ENCODE measurements at places on chromosomes 1 and 21.
A peak's percentile ranks its signal among the peaks of the same experiment; 100 is the strongest.

DNA sequence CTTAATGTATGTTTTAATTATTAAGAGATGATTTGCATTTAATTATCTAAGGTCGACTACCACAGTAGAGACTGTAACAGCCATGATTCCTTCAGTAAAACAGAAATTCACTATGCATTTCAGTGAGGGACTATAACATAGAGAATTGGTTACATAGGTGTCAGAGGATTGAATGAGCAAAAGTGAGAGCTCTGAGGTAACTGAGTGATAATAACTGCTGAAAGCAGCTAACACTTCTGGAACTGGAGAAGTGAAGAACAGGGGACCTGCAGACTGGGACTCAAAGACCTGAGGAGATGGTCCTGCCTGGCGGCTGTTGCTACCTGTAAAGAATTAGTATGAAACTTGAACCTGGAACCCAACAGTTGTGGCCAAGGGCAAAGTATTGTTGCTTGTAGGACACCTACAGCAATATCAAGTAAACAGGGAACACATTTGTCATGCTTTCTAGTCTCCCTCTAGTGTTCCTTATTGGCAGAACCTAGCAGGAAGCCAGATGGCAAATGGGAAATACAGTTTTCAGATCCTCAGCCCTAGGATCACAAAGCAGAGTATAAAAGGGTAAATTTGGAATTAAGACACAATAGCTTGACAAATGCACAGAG lies 110.6 kb downstream of the HS2ST1 start:
- peak; percentile 31 for DNase-seq

- no peak for DNase-seq
Measured at GRCh38 chr1:119762409-119762808, 6.3 kb downstream of the HMGCS2 start.

DNA sequence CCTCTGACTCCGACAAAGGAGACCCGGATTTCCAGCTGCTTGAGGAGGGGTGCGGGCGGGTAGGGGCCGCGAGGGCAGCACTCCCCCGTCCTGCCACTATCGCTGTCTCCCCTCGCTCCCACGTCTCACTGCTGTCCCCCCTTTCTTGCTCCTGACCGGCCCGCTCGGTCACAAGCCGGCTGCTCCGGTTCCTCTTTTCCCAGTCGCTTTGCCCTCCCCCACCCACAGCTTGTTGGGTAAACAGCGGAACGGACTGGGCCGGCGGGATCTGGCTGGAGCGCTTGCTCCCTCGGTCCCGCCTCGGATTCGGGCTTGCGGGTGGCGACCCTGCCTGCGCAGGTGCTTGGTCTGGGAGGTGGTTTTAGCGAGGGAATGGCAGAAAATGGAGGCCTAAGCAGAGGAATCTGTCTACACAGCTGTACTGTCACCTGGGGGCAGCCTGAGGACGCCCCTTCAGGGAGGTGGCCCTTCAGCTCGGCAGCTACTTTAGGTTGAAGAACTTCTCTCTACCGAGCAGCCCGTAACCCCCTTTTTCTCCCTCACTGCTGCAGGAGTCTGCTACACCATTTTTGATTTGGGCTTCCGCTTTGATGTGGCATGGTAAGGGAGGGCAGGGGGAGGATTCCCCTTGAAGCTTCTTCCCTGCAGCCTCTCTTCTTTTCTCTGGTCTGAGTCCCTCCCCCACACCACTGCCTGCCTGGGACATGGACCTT lies 645 bp downstream of the ATP6V0B start:
- peak; percentile 86 for DNase-seq

DNA sequence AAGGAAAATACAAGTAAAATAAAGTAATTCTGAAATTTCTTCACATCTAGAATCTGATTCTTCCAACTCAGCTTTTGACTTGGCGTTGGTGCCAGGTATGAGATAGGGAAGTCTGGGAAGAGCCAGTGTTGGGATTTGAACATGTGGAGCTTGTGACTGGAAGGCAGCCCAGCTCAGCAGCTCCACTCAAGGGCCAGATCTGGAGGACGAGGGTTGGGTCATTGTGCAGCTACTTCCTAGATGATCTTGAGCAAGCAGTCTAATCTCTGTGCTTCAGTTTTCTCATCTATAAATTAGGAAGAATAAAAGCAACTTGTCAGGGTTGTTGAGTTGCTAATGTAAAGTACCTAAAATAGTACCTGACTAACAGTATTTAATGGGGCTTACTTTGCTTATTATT lies 5.0 kb downstream of the ADARB1 start:
- peak; percentile 59 for DNase-seq

GRCh38 chr1:151644001-151644400 lies 32.2 kb downstream of the SNX27 start:
- DNase-seq, result no peak

DNA sequence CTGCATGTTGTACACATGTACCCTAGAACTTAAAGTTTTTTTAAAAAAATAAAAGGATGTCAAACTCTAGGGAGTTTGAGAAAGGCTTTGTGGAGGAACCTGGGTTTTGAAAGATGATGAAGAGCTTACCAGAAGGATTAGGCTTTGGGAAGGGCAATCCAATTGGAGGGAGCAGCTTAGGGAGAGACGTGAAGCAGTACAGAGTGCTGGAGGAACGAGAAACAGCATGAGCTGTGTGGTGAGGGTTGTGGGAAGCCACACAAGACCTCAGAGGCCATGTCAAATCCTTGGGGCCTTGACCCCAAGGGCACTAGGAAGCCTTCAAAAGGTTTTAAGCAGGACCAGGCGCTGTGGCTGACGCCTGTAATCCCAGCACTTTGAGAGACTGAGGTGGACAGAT lies 8.4 kb upstream of the KPNA6 start:
- no peak for DNase-seq

DNA sequence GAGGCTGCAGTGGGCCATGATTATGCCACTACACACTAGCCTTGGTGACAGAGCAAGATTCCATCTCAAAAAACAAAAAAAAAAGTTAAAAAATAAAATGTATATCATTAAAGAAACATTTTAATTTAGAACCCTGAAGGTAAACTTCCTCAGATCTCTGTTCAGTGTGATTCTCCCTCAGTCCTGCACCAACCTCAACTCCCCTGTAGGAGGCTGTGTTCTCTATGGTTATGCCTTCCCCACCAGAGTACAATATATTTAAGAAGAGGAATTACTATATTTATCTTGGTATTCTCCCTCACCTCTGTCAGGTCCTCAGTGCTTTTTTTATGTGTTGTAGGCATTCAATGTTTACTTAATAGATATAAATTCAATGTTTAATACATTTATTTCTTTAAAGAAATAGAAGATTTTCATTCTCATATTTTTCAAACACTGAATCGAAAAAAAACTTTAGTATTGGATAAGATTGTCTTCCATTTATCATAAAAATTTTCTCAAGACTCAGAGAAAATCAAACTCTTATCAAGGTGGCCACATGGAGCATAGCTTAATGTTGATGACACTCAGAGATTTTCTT lies 4.8 kb upstream of the LRRC8B start:
- peak; percentile 66 for DNase-seq

DNA sequence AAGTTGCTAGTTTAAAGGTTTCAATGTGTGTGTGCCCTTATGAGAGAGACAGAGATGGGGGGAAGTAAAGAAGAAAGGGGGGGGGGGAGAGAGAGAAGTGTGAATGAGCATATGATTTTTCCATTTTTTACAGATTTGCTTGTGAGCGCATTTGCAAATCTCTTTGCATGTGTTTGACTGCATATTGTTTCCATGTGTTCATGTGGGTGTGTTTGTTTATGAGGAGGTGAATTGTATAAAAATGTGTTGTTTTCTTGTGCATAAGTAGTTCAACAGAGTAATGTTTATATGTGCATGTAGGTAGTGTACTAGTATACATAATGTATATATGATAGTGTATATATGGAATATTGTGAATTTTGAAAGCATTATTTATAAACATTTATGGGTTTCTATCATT lies 205.9 kb upstream of the SPAG17 start:
- DNase-seq, result no peak

GRCh38 chr1:152515434-152515783 lies 1.1 kb downstream of the CRCT1 start:
- peak; percentile 20 for DNase-seq

- DNase-seq, result peak; percentile 71
Measured at GRCh38 chr1:203447151-203447550, 28.5 kb upstream of the PRELP start.

DNA sequence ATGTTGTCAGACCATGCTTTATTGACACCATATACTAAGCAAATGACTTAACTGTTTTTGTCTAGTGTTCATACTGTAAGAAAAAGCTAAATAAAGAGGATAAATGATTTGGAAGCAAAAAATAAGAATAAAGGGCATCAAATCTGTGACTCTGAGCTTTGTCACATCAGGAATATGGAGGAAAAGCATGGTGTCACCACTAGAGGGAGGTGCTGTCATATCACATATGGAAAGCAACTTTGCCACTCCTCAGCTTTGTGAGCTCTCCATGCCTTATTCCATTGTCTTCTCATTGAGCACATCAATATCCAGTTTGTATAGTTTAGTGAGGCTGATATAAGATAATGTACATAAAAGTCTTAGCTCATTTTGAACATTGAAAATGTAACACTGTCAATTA lies 20.8 kb upstream of the GBP1 start:
- peak; percentile 73 for DNase-seq

DNA sequence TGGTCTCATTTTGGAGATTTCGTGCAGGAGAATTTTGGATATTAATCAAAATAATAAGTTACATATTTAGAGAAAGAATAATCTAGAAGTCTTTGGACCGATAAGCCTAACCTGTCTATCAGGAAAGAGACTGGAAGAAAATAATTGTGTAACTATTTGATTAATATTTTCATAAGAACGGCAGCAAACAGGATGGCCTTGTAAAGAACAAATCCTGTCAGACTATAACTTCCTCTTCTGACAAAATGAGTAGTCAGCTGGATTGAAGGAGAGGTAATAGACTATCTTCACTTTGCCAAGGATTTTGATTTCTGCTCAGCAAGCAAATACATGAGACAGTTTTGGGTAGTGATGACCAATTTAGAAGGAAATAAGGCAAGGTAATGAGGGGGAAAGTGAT lies 12.7 kb upstream of the RYR2 start:
- no peak for DNase-seq

DNA sequence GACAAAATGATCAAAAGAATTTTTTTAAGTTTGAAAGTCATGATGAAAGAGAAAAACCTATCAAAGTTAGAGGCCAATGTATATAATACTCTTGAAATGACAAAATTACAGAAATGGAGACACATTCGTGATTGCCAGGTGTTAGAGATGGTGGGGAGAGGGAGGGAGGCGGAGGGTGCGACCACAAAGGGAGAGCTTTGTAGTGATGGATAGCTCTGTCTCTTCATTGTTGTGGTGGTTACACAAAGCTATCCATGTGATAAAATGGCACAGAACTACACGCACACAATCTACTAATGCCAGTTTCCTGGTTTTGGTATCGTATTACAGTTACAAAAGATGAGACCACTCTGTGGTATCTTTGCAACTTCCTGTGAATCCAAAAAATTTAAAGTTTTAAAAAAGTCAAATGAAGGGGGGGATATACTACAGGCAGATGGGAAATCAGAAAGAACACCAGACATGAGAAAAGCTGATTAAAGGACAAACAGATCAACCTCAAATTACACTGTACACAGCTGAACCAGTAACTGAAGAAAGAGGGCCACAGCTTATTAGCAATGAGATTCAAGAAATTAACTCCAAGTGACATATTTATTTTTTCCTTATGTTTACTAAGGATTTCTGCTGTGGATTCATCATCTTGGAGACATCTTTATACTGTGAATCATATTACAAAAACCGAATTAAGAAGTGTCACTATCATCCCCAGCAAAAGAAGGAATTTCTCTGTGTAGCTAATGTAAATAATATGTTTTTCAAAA lies 199.1 kb downstream of the SLC45A1 start:
- no peak for DNase-seq

- DNase-seq, result no peak
Measured at GRCh38 chr1:222697826-222698225, 14.5 kb downstream of the AIDA start.

- no peak for DNase-seq
Measured at GRCh38 chr1:188237573-188238348, 1409.0 kb downstream of the PLA2G4A start.

DNA sequence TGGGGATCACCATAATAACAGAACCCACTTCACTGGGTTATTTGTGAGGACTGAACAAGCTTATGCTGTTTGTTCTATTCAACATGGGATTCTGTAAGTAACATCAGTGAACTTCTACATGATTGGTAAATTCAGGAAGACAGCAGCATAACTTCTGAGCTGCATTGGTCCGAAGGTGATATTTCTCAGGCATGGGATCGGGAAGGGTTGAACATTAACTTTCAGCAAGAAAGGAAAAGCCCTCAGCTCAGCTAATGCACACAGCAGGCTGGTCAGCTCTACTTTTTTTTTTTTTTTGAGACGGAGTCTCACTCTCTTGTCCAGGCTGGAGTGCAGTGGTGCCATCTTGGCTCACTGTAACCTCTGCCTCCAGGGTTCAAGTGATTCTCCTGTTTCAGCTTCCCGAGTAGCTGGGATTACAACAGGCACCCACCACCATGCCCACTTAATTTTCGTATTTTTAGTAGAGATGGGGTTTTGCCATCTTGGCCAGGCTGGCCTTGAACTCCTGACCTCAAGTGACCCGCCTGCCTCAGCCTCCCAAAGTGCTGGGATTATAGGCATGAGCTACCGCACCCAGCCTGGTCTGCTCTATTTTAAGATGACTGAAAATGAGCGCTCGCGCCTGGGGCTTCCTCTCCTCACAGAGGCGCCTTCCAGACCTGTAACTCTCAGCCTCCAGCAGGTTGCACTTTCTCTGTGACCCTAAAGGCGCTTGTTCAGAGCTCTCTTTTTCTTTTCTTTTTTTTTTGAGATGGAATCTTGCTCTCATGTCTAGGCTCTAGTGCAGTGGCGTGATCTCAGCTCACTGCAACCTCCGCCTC lies 42.2 kb downstream of the ECE1 start:
- no peak for DNase-seq

- no peak for DNase-seq
Measured at GRCh38 chr1:210541680-210542358, 213.1 kb downstream of the HHAT start.

GRCh38 chr1:57164584-57164983 lies 198.8 kb upstream of the C8B start:
- no peak for DNase-seq

- DNase-seq, result no peak
Measured at GRCh38 chr1:226985239-226985838, 45.2 kb downstream of the COQ8A start.

- no peak for DNase-seq
Measured at GRCh38 chr1:82215056-82215852, 414.5 kb downstream of the ADGRL2 start.

DNA sequence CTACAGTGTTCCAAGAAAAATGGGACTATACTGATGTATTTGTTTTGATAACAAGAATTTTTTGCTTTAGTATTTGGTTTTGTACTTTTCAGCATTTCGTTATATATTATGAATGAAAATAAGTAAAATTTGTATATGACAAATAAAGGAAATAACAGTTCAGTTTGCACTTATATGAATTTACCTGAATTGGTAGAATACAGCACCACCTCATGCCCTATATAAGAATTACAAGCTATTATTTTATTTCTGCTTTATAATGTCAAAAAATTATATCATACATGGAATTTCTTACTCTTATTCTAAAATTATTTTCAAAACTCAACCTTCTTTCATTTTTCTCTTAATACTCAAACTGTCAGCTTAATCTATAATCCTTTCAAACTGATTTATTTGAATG lies 14.6 kb downstream of the EFCAB7 start:
- peak; percentile 29 for DNase-seq

- no peak for DNase-seq
Measured at GRCh38 chr1:17576519-17576853, 37.0 kb downstream of the ARHGEF10L start.
